Germinal center (tissue), 1 donor: ENCODE measurements at places on chromosomes 5 and 9.

- no peak for DNase-seq
Observed at GRCh38 chr5:157520911-157521703, 54.5 kb downstream of the ADAM19 start.

GRCh38 chr9:113222482-113222841 is 1.1 kb downstream of the SLC31A1 start:
- DNase-seq = no peak

GRCh38 chr5:135591277-135591676 is 12.5 kb upstream of the CXCL14 start:
- DNase-seq = no peak

DNA sequence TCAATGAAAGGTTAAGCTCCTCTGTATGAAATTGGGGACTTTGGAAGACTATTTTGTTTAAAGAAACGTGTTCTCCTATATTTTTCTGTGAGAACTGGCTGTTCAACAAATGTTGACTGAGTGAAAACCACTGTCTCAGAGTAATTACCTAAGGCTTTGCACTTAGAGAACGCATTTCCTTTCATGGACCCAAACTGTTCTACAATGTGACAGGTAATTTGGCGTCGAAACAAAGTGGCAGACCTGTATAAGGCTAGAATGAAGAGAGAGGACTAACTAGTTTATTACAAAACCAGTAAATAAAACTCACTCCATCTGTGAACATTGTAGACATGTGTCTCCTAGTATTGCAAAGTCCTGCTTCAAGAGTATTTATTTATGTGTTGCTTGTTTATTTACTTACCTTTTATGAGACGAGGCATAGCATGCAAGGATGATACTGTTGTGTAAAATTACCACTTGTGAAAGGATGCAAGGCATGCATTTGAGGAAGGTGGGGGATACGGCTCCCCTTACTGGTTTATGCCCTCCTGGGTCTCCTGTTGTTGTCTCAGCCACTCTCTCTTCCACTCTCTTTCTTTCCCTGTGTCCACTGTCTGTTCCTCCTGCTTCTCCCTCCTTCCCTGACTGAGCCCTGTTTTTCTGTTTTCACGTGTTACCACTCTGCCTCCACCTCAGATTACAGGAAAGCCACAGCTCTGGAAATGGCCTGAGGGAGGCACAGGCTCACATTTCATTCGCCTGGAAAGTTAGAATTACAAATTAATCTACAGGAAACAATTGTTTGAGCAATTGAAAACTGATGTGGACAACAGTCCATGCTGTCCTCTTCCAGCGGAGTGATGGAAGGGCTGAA is 444.0 kb upstream of the ZNF608 start:
- DNase-seq = no peak

DNA sequence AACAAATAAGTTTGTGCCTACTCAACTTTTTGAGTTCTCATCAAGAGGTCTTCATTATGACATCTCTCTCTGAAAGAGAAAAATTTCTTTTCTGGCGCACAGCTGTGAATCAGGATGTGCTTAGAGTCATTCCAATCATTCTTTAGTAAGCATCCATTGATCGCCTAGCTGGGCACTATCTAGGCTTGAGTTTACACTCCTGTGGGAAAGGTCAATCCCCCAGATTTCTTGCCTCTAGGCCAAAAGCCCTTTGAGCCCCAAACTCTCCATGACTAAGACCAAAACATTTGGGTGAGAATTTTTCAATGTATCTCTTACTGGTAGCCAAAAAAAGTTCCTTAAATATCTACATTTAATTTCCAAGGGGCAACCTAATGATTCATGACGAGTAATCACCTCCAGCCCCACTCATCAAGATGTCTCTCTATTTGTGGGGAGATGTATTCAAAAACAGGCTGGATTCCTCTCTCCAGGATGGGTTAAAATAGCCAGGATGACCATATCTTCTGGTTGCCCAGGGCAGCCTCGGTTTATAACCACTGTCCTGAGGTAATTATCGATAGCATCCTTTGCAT is 101.7 kb downstream of the GNA14 start:
- no peak for DNase-seq

- DNase-seq = peak; percentile 13
Observed at GRCh38 chr9:88991066-88992034, at the start of gene S1PR3. Gene S1PR3, plus strand, starts transcription at chr9:88991468. Its CDS starts 9,733 bp downstream, at chr9:89001201.

DNA sequence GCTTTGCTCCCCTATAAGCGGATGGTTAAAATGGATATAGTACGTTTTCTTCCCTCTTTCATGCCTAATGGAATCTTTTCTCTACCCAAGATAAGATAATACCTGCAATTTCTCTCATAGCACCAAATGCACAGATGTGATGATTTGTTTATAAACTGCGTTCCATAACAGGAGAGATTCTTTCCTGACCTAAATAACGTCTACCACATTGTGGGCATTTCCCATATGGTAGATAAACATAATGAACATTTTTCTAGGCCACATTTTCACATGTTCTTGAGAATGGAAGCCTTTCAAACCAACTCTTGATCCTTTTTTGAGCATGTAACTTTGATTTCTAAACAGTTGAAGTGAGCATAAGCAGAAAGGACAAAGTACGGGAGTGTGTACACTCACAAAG is 448.5 kb downstream of the CSNK1G3 start:
- DNase-seq = no peak

DNA sequence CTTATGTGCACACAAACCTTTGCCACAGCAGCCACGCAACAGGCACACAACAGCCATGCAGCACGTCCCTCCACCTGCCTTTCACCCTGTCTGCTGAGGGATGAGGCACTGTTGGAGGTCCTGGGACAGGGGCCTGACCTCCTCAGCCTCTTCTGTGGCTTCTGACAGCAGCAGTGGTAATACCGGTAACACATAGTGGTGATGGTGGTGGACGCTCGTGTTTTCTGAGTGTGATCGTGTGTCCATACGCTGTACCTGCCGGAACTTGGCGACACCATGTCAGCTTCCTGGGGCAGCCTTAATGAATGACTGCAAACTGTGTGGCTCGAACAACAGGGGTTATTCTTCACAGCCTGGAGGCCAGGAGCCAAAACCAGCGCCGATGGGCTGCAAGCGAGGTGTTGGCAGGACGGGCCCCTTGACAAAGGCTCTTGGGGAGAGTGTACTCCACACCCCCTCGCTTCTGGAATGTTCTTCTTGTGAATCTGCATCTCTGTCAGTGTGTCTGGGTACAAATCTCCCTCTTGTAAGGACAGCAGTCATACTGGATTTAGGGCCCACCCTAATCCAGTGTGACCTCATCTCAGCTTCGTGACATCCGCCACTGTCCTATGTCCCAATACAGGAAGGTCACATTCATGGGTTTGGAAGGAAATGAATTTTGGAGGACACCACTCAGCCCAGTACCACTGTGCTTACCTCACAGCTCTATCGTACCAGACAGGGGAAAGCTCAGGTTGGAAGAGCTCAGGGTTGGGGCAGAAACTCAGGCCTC is 55.3 kb upstream of the EXOC3 start:
- no peak for DNase-seq

- no peak for DNase-seq
Observed at GRCh38 chr5:38031304-38031703, 191.5 kb upstream of the GDNF start.

DNA sequence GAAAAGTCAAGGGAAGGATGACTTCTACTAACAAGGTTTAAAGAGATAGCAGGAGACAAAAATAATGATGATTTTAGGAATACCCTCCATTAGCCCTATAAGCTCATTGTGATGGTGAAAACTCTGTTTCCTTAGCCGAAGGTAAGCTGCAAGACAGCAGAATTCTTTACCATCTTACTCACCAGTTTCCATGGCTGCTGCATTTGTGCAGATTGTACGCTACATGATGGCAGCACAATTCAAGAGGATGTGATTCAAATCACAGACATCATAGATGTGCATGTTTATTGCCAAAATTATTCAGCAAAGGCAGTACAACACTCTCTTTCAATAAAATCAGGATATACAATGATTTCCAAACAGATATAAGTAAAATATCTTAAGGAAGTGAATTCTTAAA is 175.6 kb downstream of the SPATA31D1 start:
- DNase-seq = no peak

- no peak for DNase-seq
Observed at GRCh38 chr5:53323943-53324642, 156.3 kb upstream of the FST start.

DNA sequence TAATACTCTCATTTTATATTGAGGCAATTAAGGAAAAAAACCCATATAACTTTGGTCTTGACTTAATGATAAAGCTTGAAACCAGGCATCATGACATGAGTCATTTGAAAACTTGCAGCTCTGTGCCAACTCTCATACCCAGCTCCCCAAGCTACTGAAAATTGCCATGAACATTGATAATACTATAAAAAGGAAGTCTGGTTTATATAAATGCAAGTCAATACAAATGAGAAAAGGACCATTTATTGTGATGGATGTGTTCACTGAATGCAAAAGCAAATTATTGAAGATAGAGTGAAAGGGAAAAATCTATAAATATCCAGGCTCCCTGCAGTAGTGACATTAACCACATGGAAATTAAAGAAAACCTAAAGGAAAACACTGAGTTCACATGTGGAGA is 116.3 kb downstream of the DEPDC1B start:
- no peak for DNase-seq

GRCh38 chr5:124283031-124283430 is 463.4 kb downstream of the ZNF608 start:
- no peak for DNase-seq

DNA sequence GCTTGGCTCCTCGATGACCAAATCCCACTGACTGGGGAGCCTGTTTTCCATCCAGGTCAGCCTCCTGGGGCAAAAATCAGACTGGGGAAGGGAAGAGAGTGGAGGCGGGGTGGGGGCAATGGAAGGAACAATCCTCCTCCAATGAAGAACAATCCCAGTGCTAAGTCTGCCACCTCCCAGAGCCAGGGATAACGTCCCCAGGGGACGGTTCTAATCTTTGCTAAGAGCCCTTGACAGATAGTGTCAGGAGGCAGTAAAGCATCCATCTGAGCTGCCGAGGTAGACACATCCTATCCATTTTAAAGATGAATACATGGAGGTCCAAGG is 298.5 kb upstream of the MSX2 start:
- DNase-seq = no peak

- DNase-seq = no peak
Observed at GRCh38 chr5:124844371-124844920, 98.0 kb upstream of the ZNF608 start.

DNA sequence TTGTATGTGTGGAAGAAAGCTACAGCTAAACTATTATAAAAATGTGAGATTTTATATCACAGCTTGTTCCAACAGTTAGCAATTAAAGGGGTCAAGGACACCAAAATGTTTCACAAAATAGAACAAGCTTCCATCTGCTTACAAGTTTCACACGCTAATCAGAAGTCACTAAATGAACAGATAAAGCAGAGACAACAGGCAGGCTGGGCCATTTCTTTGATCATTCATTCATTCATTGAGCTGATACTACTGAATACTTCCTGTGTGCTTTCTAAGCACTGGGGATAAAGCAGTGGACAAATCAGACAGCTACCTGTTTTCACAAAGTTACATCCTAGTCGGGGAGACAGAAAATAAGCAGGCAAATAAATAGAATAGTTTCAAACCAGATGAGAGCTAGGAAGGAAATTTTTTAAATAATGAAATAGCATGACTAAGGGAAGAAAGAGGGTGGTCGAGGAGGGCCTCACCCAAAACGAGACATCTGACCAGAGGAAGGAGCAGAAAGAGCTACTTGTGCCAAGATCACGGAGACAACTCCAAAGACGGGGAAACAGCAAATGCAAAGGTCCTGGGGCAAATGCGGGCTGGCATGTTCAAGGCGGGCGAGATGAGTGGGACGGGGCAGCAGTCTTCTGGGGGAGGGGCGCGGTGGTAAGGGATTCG is 1.2 kb downstream of the MAPK9 start:
- no peak for DNase-seq

DNA sequence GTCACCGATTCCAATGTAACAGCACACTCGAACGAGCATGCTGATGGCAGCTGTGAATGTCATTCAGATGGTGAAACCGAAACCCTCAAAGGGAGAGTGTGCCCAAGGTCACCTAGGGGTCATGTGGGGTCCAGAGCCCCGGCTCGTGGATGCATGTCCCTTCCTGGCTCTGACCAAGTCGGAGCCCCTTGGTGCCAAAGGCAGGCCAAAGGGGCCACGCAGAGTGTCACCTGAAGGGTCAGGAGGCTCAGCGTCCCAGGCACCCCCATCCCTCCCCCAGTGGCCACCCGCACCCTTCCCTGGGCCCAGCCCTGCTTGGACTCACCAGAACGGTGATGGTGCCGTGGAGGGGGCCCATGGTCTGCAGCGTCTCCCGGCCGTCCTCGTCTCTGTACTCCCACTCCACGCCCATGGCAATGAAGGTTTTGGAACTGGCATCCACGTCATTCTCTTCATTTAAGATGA is 69.5 kb downstream of the ZNF354C start:
- DNase-seq = no peak

DNA sequence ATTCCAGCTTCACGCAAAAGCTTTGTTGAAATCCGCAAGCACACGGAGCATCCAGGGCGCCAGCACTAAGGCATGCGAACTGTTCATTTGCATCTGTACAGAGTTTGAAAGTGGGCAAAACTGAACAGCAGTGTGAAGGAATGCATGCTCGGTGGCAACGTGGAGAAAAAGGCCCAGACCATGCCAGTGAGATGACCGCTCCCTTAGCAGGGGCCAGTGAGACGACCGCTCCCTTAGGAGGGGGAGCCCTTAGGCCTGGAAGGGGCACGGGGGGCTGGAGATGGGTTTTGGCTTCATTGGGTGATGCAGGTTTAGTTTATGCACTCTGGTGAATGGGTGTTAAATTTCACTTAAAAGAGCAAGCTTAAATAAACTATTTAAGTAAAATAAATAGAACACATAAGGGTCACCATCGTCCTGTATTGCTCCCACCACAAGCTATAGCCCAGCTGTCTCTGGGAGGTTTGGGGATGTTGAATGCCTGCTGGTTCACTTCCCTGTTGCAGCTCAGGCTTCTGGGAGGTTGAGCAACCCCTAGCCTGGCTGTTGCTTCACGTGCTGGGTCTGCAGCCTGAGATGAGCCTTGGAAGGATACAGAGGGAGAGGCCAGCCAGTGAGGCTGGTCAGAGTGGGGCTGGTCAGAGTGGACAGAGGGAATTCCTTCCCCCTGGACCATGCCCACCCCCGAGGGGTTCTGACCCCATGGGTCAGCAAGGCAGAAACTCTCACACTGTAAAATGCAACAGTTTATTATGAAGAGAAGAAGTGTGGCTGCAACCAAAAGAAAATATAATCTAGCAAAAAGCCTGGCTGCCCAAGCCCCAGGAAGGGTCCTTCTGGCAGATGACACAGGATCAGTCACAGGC is 4.6 kb upstream of the FCN1 start:
- no peak for DNase-seq

DNA sequence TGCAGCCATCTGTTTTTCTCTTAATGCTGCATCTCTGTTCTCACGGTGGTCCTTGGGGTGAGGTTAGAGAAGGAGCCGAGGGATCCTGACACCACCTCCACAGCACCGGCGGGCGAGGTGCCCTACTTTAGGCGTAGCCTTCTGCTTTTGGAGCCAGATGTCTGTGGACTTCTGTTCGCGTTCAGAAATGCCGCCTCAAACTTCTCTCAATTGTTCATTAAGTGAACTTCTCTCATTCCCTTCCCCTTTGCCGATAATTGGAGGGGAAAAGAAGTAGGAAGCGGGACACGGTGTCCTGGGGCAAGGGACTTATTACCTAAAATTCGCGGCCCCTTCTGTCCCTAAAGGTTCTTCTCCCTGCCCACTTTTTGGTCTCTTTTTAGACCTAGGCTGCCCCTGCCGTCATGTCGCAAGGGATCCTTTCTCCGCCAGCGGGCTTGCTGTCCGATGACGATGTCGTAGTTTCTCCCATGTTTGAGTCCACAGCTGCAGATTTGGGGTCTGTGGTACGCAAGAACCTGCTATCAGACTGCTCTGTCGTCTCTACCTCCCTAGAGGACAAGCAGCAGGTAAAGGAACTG is 455 bp downstream of the KIF20A start:
- DNase-seq = no peak
